GM13976 (cell line): ENCODE measurements at places on chromosomes 11 and 22.

DNA sequence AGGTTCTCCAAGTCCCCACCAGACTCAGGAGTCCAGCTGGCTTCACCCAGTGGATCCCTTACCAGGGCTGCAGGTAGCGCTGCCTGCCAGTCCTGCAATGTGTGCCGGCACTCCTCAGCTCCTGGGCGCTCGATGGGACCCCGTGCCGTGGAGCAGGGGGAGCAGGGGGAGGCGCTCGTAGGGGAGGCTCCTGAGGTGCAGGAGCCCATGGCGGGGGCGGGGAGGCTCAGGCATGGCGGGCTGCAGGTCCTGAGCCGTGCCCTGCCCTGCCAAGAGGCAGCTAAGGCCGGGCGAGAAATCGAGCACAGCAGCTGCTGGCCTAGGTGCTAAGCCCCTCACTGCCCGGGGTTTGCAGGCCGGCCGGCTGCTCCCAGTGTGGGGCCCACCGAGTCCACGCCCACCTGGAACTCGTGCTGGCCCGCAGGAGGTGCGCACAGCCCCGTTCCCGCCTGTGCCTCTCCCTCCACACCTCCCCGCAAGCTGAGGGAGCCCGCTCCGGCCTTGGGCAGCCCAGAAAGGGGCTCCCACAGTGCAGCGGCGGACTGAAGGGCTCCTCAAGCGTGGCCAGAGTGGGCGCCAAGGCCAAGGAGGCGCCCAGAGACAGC, 792.9 kb upstream of the CCDC179 start:
- no peak for DNase-seq

GRCh38 chr11:23764286-23764685, 732.6 kb upstream of the LUZP2 start:
- DNase-seq: no peak

- no peak for DNase-seq
Observed at GRCh38 chr11:64482588-64482987, 108.4 kb upstream of the SLC22A12 start.

GRCh38 chr11:44774731-44775130, 48.0 kb downstream of the TSPAN18 start:
- no peak for DNase-seq

GRCh38 chr11:117998664-117999353, 12.6 kb downstream of the IL10RA start:
- no peak for DNase-seq
